ENCODE measurements at places on chromosomes 11 and 22.

DNA sequence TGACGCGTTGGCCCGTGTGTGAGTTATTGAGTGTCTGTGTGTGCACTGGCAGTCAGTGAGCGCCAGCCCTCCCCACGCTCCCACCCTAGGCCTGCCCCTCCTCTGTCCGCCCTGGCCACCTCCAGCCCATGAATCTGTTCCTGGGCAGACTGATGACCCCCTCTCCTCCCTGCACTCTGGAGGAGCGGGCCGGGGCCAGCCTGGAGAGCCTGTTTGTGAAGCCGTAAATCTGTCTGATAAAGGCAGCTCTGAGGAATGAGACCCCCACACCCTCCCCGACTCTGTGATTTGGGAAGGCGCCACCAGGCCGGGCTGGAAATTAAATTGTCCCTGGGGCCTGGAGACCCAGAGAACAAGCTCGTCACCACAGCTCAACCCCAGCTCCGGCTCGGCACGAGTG lies 8.6 kb downstream of the TSSC4 start:
- DNase-seq = no peak

DNA sequence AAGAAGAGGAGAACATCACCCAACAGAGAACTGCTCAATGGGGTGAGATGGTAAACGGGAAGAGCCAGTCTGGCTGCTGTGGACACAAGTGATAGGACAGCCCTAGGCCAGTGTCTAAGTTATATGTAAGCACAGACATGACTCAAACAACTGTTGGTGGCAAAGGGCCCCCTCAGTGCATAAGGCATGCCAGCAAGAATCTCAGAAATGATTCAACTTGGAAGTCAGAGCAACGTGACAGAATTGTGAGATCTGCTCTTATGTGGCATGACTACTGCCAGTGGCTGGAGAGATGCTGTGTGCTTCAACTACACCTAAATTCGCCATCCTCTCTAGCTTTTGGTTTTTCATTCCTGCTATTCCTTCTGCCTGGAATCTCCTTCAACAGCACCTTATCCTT lies 7.4 kb downstream of the SLN start:
- DNase-seq = peak; percentile 45

GRCh38 chr11:9681583-9682372 lies 17.9 kb downstream of the SWAP70 start:
- no peak for DNase-seq

DNA sequence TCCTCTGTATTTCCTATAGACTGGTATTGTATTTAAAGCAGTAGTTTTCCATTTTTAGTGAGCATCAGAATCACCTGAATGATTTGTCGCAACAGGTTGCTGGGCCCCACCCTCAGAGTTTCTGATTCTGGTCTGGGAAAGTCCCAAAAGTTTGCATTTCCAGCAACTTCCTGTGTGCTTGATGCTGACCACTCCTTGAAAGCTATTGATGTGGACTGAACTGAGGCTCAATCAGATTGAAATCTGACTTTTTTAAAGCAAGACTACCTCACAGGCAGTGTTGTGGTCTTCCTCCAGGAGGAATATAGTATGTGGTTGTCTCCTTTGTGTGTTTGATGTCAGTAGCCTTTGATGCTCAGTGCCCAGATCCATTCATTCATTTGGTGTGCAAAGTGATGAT lies 17.2 kb upstream of the MPZL2 start:
- no peak for DNase-seq

- DNase-seq = no peak
These were observed at the start of gene ARRB1 for GRCh38 chr11:75351541-75351790. Gene ARRB1, minus strand, starts transcription at chr11:75351661. Its CDS starts 54 bp downstream, at chr11:75351607.

DNA sequence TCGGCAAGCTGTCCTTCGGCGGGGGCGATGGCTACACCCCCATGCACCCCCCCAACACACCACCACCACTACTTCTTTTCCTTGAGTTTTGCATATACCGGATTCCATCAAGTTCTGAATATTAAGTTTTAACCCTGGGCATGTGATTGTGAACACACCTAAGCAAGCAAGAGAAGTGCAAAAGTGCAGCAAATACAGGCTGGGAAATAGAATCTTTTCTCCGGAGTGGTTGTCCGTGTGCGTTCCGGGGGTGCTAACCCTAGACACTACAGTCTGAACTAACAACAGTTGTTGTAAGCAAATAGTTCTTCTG lies 574 bp downstream of the PRSS23 start:
- no peak for DNase-seq

- DNase-seq = peak; percentile 55
These were observed 10.2 kb downstream of the YPEL4 start for GRCh38 chr11:57639321-57640067.

GRCh38 chr11:130042093-130042591 lies 27.6 kb upstream of the APLP2 start:
- DNase-seq = peak; percentile 85

DNA sequence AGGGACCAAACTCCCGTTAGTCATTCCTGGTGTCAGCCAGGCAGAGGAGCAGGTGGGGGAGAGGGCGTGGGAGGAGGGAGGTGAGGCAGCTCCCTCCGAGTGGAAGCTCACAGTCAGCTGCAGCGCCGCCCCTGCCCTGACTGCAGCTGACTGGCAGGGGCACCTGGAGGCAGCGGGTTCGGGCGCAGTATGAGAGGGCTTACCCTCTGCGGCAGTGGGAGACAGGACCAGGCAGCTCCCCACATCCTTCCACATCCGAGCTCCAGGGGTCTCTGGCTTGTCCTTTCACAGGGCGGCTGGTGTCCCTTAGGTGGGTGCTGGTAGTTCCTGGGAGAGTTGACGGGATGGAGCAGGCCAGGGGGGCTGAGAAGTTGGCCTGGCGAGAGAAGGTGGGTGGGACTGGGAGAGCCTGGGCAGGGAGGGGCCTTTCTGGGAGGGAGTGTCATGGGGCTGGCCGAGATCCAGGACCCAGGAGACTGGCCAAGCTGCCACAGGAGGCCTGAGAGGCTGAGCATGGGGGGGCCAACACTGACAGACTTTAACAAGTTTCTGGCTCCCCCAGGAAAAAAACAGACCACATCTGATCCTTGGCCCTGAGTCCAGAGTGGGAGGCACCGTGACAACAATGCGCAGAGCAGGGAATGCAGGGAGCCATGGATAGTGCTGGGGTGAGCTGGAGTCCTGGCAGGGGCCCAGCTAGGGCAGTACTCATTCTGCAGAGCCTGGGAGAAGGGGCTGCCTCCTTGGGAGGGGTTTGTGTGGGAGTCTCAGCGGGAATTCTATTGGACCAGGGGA lies 4.9 kb downstream of the ADORA2A start:
- DNase-seq = peak; percentile 31

DNA sequence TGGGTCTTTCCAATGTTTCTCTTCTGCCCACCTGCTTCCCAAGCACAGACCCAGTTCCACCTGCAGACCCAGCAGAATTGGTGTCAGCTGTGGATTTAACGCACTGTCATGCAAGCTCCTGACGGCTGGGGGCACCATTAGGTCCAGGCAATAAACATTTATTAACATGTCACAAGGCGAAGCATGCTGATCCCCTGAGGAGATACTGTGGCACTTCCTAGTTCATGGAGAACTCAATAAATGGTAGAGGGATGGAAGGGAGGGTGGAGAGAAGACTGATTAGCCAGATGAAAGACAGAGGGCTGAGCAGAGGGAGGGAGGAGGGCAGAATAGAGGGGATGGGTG lies 68.3 kb upstream of the TSPAN18 start:
- no peak for DNase-seq

GRCh38 chr22:40416636-40417035 lies 46.2 kb downstream of the SGSM3 start:
- no peak for DNase-seq

- DNase-seq = no peak
These were observed 23.8 kb upstream of the FZD4 start for GRCh38 chr11:86978756-86979608.

GRCh38 chr11:5684036-5684645 lies 733 bp downstream of the TRIM5 start:
- no peak for DNase-seq

- peak; percentile 73 for DNase-seq
These were observed 723.0 kb downstream of the KCNA4 start for GRCh38 chr11:29293825-29294224.

DNA sequence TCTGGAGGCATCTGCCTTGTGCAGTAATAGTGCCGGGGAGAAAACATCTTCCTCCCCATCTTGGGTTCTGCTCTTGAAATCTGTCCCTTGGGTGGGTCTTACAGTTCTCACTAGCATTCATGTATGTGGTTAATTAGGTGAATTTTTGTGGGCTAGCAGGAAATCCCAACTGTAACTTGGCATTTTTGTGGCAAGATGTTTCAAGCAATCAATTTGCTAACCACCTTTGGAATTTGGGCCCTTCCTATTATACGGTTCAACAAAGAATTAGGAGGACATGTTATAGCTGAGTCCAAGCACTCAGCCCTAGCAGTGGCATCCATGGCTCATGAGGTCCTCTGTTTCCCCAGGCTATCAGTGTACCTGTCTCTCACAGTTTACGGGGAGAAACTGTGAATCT lies 89.1 kb upstream of the MTNR1B start:
- DNase-seq = no peak

- peak; percentile 31 for DNase-seq
These were observed 66.7 kb downstream of the PACS1 start for GRCh38 chr11:66136752-66137123.

- no peak for DNase-seq
These were observed 44.9 kb downstream of the WNT7B start for GRCh38 chr22:45932071-45932470.

DNA sequence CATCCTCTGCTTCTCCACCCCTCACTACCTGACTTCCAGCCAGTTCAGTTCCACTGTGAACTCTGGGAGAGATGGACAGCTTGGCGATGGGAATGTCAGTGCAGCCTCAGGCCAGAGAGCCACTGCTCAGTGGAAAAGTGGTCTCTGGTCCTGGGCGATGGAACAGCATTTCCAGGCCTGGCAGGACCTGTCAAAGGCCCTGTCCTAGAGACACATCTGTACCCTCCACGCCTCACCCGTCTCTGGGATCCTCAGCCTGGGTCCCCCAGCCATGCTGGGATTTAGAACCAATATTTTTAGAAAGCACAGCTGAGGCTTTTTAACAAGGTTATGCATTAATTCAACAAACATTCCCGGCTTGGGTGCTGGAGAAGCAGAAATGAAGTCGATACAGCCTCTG lies 165.7 kb downstream of the MN1 start:
- no peak for DNase-seq

- DNase-seq = no peak
These were observed 34.9 kb downstream of the RSPH14 start for GRCh38 chr22:23106906-23107367.

DNA sequence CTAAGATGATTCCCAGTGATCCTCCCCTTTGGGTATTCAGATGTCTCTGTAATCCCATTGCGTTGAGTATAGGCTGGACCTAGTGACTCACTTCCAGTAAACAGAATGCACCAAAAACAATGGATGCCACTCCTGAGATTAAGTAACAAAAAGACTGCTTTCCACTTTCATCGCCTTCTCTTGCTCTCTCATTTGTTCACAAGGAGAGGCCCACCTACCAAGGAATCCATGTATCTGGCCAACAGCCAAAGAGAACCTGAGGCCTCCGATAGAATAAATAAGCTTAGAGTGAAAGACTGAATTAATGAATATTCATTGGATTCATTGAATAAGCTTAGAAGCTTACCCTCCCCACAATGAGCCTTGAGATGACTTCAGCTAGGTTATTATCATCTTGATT lies 454.6 kb downstream of the KCNA4 start:
- DNase-seq = no peak

GRCh38 chr11:10387206-10388083 lies 67.6 kb upstream of the AMPD3 start:
- peak; percentile 88 for DNase-seq

GRCh38 chr11:1792461-1792860 lies 28.7 kb upstream of the CTSD start:
- DNase-seq = no peak

DNA sequence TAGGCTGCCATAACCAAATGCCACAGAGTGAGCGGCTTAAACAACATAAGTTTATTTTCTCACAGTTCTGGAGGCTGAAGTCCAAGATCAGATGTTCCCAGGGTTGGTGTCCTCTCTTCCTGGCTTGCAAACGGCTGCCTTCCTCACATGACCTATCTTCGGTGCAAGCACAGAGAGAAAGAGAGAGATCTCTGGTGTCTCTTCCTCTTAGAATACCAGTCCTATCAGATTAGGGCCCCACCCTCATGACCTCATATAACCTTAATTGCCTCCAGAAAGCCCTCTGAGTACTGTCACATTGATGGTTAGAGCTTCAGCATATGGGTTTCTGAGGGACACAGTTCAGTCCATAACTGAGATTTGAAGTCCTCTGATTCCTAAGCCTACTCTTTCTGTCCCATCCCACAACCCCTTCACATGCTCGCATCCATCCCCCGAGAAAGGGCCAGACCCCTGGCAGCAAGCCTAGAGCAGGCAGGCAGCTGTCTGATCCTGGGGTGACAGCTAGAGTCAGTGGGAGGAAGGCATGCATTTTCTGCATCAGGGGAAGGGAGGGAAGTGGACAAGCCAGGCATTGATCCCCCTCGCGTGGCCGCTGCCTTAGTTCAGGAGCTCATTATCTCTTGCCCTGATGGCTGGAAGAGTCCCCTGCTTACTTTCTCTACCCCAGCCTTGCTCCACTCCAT lies 114.1 kb downstream of the FAR1 start:
- no peak for DNase-seq

GRCh38 chr11:70103256-70103975 lies 25.3 kb downstream of the ANO1 start:
- DNase-seq = no peak

DNA sequence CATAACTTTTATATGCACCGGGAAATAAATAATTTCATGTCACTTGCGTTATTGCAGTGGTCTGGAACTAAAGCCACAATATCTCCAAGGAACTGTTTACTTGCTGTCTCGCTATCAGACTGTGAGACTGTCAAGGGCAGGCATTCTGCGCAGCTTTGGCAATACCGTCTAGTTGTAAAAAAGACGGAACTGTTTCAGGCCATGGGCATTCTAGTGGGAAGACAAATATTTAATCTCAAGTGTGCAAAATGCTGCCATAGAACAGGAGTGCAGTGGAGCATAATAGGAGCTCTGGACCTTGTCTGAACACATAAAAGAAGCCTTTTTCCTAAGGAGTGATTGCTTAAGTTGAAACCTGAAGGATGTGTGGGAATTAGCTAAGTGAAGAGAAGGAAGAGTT lies 53.8 kb downstream of the PACS1 start:
- no peak for DNase-seq

Data from skeletal muscle cell (primary cell).